Stimulated activated CD4-positive, alpha-beta T cell treated with anti-CD3 and anti-CD28 coated beads, Interleukin-4, amount 100 ng/mL, for 1 hour (primary cell): ENCODE measurements at places on chromosomes 5 and 9.
A peak's percentile ranks its signal among the peaks of the same experiment; 100 is the strongest.

GRCh38 chr5:115282131-115282530, 14.3 kb downstream of the CCDC112 start:
- DNase-seq, result no peak

GRCh38 chr5:156121234-156121633, 205.7 kb upstream of the SGCD start:
- no peak for DNase-seq

DNA sequence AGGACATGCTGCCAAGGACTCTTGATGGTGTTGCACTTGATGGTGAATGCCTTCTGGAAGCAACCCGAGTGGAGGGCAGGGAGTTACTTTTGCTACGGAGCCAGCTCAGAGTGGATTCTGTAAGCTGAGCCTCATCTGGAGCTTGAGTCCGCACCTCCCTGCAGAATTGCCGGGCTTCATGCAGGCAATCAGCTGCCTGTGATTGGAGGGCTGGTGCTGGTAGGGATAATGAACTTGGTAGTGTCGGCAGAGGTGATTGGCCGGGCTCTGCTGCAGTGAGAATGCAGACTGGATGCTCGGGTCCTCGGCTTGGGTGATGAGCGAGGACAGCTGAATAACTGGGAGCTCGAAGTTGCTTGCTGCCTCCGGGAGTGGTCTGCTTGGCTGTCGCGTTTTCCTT, 23.1 kb downstream of the SLC25A25 start:
- no peak for DNase-seq

GRCh38 chr5:104612005-104612404, 1049.4 kb upstream of the NUDT12 start:
- no peak for DNase-seq

DNA sequence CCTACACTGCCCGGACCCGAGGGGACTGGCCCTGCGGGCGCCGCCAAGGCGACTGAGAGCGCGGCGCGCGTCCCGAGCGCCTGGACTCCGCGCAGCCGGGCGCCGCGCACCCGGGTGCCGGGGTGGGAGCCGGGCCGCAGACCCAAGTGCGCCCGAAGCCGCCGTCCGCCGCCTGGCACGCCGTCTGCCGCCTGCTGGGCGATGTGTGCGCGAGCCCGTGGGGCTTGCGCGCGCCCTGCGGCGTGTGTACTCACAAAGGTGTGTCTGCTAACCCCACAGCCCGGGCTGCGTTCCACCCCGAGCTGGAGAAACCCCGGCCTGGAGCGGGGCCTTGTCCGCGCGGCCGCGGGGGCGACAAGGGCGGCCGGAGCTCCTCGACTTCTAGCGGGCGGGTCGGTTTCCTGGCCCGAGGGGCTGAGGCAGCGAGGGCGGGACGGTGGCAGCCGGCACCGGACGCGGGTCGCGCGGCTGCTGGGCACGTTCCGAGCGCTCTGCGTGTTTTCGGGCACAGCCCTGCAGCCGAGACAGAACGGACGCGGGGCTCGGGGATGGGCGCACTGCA, 1.1 kb upstream of the ZSWIM6 start:
- DNase-seq, result peak; percentile 73

DNA sequence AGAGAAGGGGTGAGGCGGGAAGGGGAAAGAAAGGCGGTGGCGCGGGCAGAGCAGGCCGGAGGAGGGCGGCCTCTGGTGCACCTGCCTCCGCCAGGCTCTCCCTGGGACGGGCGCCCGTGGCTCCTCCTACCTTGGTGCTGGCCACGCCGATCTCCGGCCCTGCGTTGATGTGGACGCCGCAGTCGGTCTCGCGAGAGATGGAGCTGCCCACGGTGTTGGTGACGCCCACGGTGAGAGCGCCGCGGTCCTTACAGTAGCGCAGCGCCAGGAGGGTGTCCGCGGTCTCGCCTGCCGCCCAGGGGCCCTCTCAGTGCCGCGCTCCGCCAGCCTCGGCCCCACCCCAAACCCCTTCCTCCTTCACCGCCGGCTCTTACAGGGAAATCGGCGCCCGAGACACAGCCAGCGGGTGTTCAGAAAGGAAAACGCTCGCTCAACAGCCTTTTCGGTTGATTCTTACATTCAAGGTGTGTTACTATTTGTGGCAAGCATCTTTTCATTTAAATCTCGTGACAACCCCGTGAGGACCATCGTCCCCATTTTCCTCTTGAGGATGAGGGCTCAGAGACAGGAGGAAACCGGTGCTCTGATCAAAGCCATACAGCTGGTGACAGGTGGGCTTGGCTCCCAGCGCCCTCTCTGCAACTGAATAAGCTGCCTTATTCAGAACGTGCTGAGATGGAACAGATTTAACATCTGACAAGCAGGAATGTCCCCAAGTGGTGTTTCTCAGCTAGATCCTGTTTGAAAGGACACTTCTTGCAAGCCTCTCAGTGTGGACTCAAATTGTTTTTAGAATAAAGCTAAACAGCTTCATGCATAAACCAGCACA, 22.0 kb upstream of the MAPK9 start:
- DNase-seq, result peak; percentile 73

DNA sequence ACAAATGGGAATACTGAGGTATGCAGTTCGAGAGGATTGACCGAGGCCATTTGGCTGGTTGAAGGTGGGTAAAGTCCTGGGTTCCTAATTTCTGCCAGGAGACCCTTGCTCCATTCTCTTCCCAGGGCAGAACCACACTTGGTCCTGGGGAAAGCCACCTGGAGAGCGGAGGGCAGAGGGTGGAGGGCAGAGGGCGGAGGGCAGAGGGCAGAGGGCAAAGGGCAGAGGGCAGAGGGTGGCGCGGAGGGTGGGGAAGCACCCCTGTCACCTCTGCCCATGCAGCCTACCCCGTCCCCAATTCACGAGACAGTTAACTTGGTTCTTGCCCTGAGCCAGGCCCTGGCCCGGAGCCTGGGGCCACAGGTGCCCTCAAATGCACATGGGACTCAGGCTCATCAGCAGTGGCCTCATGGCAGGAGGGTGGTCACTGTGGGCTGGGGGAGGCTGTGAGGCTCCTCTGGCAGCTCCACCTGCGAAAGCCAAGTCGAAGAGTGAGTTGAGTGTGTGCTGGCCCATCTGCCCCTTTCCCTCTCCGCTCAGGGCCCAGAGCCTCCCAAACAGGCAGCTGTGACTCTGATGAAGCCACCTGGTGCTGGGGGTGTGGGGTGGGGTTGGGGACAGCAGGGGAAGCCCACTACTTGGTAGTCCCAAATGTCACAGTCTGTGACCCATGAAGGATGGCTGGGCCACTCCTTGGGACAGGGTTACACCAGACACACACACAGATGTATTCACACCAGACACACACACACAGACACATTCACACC, 28.0 kb upstream of the FCN1 start:
- DNase-seq, result no peak

- no peak for DNase-seq
Observed at GRCh38 chr9:111728143-111728542, 66.6 kb downstream of the SHOC1 start.

GRCh38 chr9:122186301-122186700, 26.6 kb downstream of the MORN5 start:
- no peak for DNase-seq

DNA sequence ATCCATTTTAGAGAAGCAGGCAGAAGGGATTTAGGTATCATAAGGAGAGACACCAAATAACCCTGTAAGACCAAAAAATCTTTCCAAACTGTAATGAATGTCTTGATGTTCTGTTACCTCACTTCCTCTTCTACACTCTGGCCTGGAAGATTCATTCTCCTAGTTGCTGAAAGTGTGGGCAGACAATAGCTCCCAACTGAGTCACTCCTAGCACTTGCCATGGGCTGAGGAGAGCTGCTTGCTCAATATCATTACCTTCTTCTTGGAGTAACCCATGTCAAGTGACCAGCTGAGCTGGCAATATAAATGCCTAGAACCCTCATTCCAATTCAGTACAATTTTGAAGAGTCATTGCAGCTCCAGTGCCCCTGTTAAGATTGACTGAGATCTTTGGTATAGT, 1985.5 kb upstream of the CDH6 start:
- no peak for DNase-seq

GRCh38 chr9:89468281-89468960, 29.5 kb downstream of the SEMA4D start:
- no peak for DNase-seq

DNA sequence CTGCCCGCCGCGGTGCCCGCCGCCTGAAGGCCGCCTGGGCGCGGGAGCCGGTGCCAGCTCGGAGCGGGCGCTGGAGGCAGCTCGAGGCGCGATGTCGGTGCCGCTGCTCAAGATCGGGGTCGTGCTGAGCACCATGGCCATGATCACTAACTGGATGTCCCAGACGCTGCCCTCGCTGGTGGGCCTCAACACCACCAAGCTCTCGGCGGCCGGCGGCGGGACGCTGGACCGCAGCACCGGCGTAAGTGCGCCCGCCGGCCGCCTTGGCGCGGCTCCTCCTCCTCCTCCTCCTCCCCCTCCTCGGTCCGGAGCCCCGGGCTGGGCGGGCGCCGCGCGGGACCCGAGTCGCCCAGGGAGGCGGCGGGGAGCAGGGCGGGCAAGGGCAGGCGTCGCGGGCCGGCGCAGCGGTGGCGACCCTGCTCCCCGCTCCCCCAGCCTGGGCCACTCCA, 455 bp downstream of the OLFM1 start:
- no peak for DNase-seq

- no peak for DNase-seq
Observed at GRCh38 chr9:4927043-4927471, 58.0 kb upstream of the JAK2 start.

GRCh38 chr5:18772475-18772874, 1138.2 kb downstream of the TAF11L14 start:
- DNase-seq, result no peak

GRCh38 chr5:132100672-132101261, 27.2 kb downstream of the CSF2 start:
- peak; percentile 34 for DNase-seq

DNA sequence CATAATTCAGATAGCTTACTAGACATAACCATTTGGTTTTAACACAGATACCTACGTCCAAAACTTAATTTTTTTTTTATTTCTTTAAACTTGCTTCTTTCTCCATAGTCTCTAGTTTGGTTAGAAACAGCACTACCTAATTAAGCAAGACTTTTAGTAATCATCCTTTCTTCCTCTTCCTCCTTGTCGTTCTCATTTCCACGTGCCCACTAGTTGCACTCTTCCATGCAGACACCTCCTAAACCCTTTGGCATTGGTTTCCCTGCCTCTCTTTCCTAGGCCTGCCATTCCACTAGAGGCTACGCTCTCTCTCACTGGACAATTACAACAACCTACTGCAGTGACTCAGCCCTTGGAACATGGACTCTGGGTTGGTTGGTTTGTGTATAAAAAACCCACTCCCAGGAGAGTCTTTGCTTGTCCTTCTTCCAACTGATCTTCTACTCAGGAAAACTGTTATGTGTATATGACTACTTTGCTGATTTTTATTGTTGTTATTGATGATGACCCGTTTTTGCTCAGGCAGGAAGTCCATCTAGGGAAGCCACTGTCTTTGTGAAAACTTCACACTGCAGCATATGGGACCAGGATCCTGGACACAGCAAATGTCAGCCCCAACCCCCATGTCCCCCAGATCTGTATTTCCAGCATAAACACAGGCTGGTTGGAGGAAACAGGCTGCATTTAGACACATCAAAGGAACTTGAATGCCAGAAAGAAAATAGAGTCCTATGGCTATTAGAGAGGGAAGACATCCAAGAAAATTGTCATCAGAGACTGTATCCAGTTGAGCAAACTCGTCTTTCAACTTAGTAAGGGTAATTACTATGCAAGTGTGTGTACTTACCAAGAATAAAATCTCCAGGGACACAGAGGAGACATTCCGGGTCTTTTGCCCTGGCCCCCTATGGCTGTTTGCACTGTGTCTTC, 503.2 kb downstream of the GADD45G start:
- no peak for DNase-seq

- DNase-seq, result no peak
Observed at GRCh38 chr5:574906-575305, 37.2 kb upstream of the CEP72 start.

DNA sequence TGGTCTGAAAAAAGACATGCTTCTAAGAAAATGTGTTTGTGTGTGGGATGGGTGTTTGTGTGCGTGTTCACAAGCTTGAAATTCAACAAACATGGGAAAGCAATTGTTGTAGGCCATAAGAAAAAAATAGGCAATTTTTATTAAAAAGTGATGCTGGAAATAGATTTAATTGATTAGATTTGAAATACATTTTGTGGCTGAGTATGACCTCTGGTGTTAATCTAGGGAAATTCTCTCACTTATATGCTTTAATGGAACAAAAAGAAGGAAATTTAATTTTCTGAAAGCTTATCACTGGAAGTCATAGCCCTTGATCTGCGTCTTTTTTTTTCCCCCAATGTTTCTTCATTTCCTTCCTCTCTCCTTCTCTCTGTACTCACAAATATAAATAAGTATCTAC, 3.5 kb upstream of the KCNN2 start:
- DNase-seq, result no peak

GRCh38 chr9:124018730-124019697, 7.4 kb downstream of the LHX2 start:
- no peak for DNase-seq

DNA sequence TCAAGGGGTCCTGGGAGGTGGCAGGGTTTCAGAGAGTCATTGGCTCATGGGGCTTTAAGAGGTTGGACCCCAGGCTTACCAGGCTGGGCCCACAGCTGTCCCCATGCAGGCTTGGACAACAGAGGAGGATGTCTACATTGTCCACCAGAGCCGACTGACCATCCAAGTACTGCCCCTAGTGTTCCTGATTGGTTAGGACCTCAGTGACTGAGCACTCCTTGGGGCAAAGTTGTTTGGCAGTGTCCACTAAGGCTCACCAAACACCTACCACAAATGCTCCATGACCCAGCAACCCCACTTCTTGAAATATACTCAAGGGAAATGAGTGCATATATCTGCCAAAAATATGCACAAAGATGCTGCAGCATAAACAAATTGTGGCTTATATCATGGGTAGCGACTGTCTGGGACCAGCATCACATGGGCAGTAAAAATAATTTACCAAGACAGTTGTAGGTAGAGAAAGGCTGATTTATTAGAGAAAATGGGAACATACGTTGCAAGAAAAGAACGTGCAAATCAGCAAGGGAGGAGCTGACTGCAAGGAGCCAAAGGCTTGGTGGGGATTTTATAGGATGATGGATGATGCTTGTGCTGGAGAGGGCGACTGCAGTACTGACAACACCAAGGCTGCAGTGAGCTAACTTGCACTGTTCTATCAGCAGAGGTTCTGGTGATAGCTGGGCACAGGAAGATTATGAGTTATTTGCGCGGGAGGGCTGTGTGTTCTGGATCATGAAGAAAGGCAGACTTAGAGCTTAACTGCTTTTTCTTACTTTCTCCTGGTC, 265.2 kb downstream of the GADD45G start:
- no peak for DNase-seq

GRCh38 chr5:14136228-14136627, 6.9 kb upstream of the TRIO start:
- DNase-seq, result no peak

GRCh38 chr9:138007918-138008841, 130.6 kb downstream of the CACNA1B start:
- DNase-seq, result no peak
